ENCODE measurements at places on chromosomes 7 and 10. TPM values are rescaled to one million over a fixed set of nuclear protein-coding genes. Genes with fewer than 3 reads are reported as not detected.

DNA sequence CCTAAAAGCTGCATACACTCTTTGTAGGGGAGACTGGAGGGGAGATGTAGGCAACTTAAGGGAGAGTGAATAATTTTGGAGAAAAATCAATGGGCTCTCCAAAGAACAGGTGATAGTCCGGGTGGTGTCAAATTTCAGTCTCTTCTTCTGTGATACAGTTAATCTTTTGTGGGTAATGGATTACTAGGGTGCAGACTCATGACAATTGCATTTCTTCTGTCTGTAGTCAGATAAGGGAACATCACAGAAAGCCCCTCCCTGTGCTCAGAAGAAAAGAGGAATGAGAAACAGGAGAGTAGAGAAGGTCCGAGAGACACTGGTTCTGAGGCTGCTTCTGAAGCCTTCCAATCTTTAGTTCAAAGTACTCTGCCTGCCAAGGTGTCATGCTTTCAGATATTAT lies 1140.7 kb upstream of the LRRN3 start:
- no peak for DNase-seq
- H3K36me3 ChIP-seq = no peaks in the 10 kb centered on the region
- H3K27ac ChIP-seq = no peak overlapping the region
- no peaks in the 10 kb centered on the region for H3K27me3 ChIP-seq
- no peaks in the 10 kb centered on the region for H3K4me1 ChIP-seq

DNA sequence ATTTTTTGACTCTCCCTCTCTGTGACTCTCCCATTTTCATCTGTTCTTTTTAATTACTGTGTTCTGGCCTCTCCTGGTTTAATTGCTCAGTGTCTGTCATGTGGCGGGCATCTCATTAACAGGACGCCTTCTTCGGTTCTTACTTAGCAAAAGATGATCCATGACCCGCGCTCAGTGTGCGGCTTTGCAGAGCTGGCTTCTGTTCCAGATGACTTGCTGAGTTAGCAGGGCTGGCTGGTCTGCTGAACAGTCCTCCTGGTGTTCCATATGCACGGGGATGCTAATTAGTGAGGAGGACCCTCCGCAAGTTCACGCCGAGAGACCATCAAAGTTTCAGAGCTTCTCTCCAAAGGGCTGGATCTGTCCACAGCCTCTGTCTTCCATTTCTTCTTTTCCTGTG lies 258.6 kb upstream of the MKI67 start:
- no peaks in the 10 kb centered on the region for H3K36me3 ChIP-seq
- no peaks in the 10 kb centered on the region for H3K4me1 ChIP-seq
- H3K4me3 ChIP-seq = no peak overlapping the region
- DNase-seq = no peak
- H3K27me3 ChIP-seq = no peaks in the 10 kb centered on the region

DNA sequence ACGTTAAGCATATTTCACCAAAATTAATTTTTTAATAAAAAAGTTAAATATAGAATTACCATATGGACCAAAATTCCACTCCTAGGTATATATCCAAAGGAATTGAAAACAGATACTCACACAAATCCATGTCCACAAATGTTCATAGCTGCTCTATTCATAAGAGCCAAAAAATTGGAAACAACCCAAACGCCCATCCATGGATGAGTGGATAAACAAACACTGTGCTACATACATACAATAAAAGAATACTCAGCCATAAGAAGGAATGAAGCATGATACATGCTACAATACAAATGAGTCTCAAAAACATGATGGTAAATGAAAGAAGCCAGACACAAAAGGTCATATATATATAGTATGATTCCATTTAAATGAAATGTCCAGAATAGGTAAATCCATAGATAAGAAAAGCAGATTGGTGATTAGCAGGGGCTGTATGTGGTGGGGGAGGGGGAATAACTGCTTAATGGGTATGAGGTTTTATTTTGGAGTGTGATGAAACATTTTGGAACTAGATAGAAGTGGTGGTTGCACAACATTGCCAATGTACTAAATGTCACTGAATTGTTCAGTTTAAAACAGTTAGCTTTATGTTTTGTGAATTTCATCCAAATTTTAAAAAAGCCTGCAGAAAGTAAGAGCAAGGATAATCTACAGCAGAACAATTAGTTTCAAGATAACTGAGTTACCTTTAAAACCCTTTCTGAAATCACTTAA lies 101.2 kb upstream of the EFCAB10 start:
- no peaks in the 10 kb centered on the region for H3K36me3 ChIP-seq
- no peak overlapping the region for H3K27ac ChIP-seq
- no peak for DNase-seq
- H3K4me3 ChIP-seq = no peak overlapping the region
- H3K27me3 ChIP-seq = no peaks in the 10 kb centered on the region
- peaks cover 17% of the 10 kb centered on the region for H3K4me1 ChIP-seq

- H3K4me1 ChIP-seq = peaks cover 3% of the 10 kb centered on the region
- no peak for DNase-seq
- no peaks in the 10 kb centered on the region for H3K27me3 ChIP-seq
Observed at GRCh38 chr7:102045681-102046372, 228.4 kb downstream of the CUX1 start.

GRCh38 chr7:94335586-94335985 lies 59.1 kb upstream of the COL1A2 start:
- H3K27ac ChIP-seq = no peak overlapping the region
- H3K4me3 ChIP-seq = no peak overlapping the region
- peaks cover 3% of the 10 kb centered on the region for H3K4me1 ChIP-seq
- H3K27me3 ChIP-seq = no peaks in the 10 kb centered on the region

DNA sequence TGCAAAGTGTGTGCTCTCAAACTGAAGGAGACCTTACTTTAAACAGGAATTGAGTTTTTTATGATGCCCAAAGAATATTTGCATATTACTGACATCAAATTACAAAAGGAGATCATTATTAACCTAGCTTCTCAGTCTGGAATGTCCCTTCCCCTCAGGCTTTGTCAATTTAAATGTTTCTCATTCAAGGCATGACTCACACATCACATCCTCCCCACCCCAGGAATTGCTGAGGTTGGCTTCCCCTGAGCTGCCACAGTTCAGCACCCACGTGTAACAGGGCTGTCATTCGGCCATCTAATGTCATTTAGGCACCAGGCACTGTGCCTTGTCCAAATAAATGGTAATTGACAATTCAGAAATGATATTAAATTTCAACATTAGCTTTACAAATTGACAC lies 305.9 kb upstream of the MGMT start:
- H3K4me1 ChIP-seq = no peaks in the 10 kb centered on the region
- no peak overlapping the region for H3K4me3 ChIP-seq
- no peaks in the 10 kb centered on the region for H3K36me3 ChIP-seq
- peak; percentile 2 for DNase-seq
- H3K27me3 ChIP-seq = no peaks in the 10 kb centered on the region

- peak overlapping the region; percentile 2 for H3K27ac ChIP-seq
- peaks cover 22% of the 10 kb centered on the region for H3K4me1 ChIP-seq
- H3K4me3 ChIP-seq = no peak overlapping the region
- DNase-seq = no peak
Observed at GRCh38 chr10:31383810-31384588, 65.0 kb downstream of the ZEB1 start.

DNA sequence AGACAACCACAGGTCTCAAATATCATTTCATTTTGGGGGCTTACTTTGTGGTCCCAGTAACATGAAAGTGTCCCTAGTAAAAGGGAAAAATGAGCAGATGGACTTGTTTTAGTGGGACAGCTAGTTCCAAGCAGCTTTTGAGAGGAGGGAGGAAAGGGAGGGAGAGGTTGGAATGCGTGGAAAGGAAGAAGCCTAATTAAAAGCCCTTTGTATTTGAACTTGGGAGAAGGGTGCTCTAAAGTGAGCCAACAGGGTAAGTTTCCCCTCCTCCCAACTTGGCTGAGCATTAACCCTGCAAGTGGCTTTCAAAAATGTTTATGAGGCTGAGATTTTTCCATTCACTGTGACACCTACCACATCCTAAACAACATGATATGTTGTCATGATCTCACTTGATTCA lies 38.8 kb upstream of the LYZL1 start:
- no peak for DNase-seq
- no peak overlapping the region for H3K4me3 ChIP-seq
- H3K27ac ChIP-seq = no peak overlapping the region
- no peaks in the 10 kb centered on the region for H3K4me1 ChIP-seq

- H3K27ac ChIP-seq = peak overlapping the region; percentile 99
- H3K36me3 ChIP-seq = no peaks in the 10 kb centered on the region
- no peak overlapping the region for H3K4me3 ChIP-seq
- DNase-seq = no peak
- H3K4me1 ChIP-seq = peaks cover 43% of the 10 kb centered on the region
- H3K27me3 ChIP-seq = no peaks in the 10 kb centered on the region
Observed at GRCh38 chr7:102993718-102994029, 80.9 kb downstream of the LRRC17 start.

DNA sequence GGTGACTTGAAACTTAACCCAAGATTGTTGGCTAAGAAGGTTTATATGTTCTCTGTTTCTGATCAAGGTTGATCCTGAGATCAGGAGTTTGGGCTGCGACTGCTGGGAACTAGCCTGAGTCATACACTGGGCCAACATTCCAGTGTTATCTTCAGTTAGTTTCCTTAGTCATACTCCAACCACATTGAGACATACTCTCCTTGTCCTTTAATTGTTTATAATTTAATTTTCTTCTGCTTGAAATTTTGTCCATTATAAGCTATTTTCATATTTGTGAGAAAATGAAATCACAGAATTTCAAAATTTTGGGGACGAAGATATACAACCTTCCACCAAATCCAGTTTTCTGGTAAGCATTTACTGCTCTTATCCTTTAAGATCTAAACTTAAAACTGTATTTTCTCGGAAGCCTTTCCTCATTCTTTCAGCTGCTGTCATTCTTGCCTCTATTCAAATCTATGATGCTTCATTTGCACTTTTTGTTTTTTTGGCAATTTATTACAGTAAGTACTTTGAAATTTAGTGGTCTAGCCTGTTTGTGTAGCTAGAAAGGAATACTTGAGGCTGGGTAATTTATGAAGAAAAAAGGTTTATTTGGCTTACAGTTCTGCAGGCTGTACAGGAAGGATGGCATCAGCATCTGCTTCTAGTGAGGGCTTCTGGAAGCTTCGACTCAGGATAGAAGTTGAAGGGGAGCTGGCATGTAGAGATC lies 63.4 kb upstream of the POT1 start:
- no peak overlapping the region for H3K4me3 ChIP-seq
- no peaks in the 10 kb centered on the region for H3K36me3 ChIP-seq
- peaks cover 2% of the 10 kb centered on the region for H3K4me1 ChIP-seq
- no peaks in the 10 kb centered on the region for H3K27me3 ChIP-seq

DNA sequence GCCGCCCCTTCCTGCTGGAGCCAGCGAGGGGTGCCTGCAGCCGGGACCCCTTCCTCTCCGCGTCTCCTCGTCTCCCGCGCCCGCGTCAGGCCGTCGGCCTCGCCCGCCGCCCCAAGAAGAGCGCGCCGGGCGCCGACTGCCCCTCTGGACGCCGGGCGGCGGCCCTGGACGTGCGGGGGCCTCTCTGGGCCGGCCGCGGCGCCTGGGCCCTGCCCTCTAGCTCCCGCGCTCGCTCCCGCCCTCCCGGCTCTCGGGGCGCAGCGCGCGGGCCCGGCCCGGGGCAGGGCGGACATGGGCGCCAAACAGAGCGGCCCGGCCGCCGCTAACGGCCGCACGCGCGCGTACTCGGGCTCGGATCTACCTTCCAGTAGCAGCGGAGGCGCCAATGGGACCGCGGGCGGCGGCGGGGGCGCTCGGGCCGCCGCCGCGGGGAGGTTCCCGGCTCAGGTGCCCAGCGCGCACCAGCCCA lies 704 bp downstream of the ZNRF2 start:
- no peaks in the 10 kb centered on the region for H3K27me3 ChIP-seq
- peaks cover 17% of the 10 kb centered on the region for H3K4me1 ChIP-seq
- no peak for DNase-seq
- peak overlapping the region; percentile 84 for H3K27ac ChIP-seq

- peaks cover 5% of the 10 kb centered on the region for H3K4me1 ChIP-seq
- no peak overlapping the region for H3K27ac ChIP-seq
- DNase-seq = no peak
- H3K4me3 ChIP-seq = no peak overlapping the region
- no peaks in the 10 kb centered on the region for H3K36me3 ChIP-seq
Observed at GRCh38 chr7:25843467-25843866, 308.5 kb upstream of the NFE2L3 start.

GRCh38 chr10:111598433-111599059 lies 521.7 kb downstream of the ADRA2A start:
- DNase-seq = peak; percentile 28
- H3K27me3 ChIP-seq = no peaks in the 10 kb centered on the region
- no peaks in the 10 kb centered on the region for H3K4me1 ChIP-seq
- no peaks in the 10 kb centered on the region for H3K36me3 ChIP-seq
- H3K27ac ChIP-seq = no peak overlapping the region

DNA sequence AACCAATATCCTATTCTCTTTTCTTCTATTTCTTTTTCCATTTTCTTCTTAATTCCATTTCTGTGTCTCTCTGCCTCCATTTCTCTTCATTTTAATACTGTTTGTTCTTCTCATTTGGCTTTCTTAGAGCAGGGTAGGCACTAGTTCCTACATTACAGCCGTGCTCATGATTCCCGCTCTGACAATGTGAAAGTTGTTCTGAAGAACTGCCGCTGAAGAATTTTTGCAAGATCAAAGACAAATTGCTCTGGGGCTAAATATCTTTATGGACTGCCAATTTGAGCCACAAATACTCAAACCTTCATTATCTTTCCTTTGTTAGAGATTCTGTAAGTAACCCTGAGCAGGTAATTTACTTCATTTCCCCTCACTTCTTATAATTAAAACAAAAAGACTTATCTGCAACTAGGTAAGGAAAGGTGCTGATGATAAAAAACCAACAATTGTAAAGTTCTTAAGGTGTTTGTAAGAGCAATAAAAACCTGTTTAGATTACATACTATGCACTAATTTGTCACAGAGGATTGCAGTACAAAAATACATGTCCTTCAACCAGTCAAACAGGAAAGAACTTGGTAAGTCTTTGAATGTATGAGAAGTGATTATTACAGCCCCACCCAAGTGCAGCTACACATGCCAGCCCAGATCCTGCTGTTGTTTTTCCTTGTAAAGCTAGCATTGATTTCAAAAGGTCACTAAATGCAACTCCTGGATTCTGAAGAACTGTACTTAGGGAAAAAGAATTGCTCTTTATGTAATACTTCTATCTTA lies 127.5 kb downstream of the COL28A1 start:
- H3K4me3 ChIP-seq = no peak overlapping the region
- H3K36me3 ChIP-seq = no peaks in the 10 kb centered on the region
- DNase-seq = no peak
- no peaks in the 10 kb centered on the region for H3K27me3 ChIP-seq
- H3K27ac ChIP-seq = no peak overlapping the region
- H3K4me1 ChIP-seq = no peaks in the 10 kb centered on the region

GRCh38 chr7:148537435-148537834 lies 53.1 kb upstream of the C7orf33 start:
- no peak for DNase-seq
- H3K27me3 ChIP-seq = no peaks in the 10 kb centered on the region
- H3K4me1 ChIP-seq = no peaks in the 10 kb centered on the region
- no peak overlapping the region for H3K4me3 ChIP-seq

Gene SLC26A3
- not detected for total RNA-seq

Gene TEX36
- not detected for total RNA-seq

Gene PAX2
- not detected for total RNA-seq

Gene ZNF394
- total RNA-seq = 19.8 TPM

Gene NPSR1
- not detected for total RNA-seq

Gene GIMAP5
- total RNA-seq = 0.85 TPM

Gene ADCY1
- 1.6 TPM for total RNA-seq
